Nucleus accumbens (tissue), 56 donors: ENCODE measurements at places on chromosomes 2 and 18.

DNA sequence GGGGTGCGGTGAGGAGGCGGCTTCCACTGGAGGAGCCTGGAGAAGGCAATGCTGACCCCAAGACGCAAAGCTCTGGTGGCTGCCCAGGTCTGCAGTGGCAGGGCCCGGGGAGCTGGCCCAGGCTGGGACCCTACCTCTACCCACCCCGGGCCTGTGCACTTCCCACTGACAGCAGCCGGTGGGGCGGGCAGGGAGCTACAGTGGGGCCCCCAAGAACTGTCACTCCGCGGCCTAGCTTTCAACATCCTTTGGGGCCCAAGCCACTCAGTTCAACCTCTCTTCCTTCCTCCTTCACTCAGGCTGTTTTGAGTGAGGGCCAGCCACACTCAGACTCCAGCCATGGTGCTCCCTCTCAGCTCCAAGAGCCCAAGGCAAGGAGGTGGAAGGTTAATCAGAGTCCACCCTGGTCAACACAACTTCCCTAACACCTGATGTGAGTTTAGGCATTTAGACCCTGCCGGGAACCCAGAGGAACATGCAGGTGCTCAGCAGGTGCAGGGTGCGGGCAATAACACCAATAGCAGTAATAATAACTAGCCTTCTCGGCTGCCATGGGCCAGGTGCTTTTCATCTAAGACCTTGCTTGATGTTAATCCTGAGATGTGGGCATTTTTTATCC, 93.6 kb downstream of the ZFP36L2 start:
- DNase-seq: no peak

DNA sequence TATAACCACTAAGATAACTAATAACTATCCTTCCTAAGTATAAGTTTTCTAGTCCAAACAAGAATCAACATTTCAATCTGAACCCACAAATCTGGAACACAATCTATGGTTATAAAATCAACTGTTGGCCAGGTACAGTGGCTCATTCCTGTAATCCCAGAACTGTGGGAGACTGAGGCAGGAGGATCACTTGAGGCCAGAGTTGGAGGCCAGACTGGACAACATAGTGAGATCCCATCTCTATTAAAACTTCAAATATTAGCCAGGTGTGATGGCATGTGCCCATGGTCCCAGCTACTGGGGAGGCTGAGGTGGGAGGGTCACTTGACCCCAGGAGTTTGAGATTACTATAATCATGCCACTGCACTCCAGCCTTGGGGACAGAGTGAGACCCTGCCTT, 11.2 kb downstream of the MRPS5 start:
- DNase-seq: no peak

DNA sequence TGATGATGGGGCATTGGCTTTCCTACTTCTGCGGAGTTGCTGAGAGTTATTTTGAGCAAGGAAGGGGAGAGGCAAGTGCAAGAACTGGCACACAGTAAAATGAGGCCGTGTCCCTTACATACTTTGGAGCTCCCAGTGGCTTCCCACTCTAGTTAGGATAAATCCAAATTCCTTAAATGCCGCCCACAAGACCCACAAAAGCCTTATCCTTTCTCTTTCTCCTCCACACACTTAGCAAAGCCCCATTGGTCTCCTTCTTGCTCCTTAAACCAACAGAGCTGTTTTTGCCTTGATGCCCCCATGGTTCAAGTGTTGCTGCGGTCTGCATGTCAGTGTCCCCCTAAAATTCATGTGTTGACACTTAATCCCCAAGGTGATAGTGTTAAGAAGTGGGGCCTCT, 24.3 kb downstream of the TMEM247 start:
- no peak for DNase-seq

DNA sequence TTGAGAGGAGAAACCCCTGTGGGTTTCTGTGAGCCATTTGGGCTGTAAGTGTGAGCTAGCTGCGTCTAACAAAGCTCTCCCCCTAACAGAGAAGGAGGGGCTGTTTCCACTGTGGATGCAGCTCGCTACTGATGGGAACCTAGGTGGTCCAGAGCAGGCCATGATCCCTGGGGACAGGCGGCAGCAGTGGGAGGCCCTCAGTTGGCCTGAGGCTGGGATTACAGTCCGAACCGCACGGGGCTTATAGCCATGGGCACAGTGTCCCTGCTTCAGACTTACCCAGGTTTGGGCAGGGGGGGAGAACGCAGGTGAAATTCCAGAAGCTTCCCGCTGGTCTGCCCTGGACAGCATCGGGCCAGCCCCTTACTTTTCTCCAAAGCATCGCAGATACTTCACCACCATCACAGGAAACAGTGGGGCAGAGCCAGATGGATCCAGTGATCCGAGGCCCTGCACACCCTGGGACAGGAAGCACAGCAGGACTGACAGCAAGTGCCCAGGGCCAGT, 139.4 kb downstream of the SEPTIN10 start:
- no peak for DNase-seq

GRCh38 chr2:189363559-189363958, 77.7 kb upstream of the WDR75 start:
- DNase-seq: no peak

DNA sequence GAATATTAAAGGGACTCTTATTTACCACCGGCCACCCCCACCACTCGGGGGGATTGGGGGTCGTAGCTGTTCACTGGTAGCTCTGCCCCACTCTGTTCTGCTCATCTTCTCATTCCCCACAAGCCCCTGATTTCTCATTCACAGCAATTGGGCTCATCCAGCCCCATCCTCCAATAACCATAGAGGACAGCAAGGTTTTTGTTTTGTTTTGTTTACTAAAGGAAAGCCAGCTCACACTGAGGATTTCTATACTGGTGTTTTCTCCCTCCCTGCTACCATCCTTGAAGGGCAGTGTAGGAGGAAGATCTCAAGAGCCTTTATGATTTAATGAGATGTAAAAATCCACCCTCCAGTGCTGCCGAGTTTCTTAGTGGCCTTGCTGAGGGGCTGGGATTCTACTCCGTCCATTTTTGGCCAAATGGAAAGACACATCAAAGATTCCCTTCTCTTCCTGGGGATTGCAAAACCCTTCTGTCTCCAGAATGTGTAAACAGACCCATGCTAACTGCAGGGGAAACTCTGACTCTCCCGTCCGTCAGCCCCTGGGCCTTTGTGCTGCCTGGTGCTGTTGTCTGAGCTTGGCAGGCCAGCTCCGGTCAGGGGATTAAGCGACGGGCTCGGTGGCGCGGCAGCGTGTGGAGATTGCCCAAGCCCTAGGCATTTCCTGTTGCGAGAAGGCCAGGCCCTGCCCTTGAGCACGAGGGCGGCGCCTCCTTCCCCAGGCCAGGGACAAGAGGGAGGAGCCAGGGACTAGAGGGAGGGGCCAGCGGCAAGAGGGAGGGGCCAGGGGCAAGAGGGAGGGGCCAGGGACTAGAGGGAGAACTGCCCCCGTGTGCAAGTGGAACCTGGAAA, 165.0 kb downstream of the ANTXR1 start:
- DNase-seq: peak; percentile 11

DNA sequence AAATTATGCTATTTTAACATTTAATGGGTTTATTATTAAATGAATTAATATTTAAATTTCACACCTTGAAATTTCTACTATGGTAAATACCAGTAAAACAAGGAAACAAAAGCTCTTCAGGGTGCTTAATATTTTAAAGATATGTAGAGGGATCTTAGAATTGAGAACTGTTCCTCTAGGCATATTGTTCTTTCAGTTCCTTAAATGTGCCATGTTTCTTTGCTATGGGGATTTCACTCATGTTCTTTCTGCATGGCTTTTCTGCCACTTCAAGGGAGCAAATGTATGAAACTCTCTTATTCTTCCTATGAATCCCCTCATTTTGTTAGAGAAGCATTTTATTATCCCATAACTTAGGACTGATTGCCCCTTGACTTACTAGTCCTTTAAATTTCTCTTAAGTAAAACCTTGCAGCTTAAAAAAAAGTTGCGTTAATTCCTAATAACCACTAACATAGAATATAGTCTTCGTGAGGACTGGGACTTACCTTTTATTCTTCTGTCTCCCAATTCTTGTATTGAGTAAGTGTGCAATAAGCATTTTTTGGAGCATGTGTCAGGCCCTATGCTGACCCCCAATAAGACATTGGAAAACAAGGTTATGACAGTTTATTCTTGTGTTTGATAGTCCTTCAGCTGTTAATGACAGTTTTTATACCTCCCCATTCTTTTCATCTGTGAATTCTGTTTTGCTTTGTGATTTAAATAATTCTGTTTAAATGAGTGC, 95.7 kb downstream of the BIRC6 start:
- DNase-seq: no peak
